ENCODE measurements at places on chromosomes 2 and 18.

GRCh38 chr2:61762292-61762691 lies 91.6 kb downstream of the FAM161A start:
- no peak for DNase-seq

DNA sequence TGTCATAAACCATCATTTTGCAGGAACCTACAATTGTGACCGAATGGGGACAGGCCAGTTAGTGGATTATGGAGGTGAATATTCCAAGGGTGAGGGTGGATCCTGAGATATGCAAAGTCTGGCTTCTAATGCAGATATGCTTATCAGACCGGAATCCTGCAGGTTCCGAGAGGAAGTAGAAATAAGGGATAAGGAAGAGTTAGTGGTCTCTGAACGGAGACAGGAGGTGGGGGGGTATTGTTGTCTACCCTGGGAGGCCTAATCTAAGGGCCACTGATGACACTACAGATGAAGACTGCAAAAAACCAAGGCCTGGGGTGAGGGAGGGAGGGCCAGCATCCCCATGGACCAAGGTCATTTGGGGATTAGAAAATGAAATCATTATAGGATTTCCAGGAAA lies 67.7 kb upstream of the GATA6 start:
- DNase-seq: no peak

GRCh38 chr18:42418121-42418520 lies 463.1 kb downstream of the PIK3C3 start:
- no peak for DNase-seq

DNA sequence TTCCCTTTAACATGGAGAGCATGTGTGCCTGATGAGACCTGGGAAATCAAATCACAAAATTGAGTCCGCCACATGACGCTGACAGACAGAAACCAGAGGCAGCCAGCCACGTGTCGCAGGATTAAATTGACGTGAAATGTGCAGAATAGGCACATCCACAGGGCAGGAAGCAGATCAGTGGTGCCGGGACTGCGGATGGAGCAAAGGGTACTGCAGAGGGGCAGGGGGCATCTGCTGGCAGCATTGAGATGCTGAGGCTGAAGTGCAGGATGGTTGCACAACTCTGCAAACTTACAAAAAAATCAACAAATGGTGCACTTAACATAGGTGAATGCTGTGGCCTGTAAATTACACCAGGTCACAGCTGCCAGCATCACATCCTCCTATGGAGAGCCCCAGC lies 48.2 kb upstream of the TUBA3E start:
- DNase-seq: no peak

- DNase-seq: no peak
These were observed 9.4 kb upstream of the AGFG1 start for GRCh38 chr2:227462462-227462951.

DNA sequence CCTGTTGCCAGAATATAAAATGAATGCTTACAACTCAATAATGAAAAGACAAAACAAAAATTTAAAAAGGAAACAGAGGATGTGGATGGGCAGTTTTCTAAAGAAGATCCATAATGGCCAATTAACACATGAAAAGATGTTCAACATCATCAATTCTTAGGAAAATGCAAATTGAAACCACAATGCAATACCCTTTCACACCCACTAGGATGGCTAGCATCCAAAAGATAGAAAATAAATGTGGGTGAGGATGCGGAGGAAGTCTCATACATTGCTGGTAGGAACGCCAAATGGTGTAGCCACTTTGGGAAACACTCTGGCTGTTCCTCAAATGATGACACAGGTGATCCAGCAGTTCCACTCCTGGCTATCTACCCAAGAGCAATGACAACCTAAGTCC lies 130.5 kb downstream of the TNS1 start:
- no peak for DNase-seq

GRCh38 chr2:25700221-25700660 lies 26.9 kb upstream of the DTNB start:
- no peak for DNase-seq

- peak; percentile 18 for DNase-seq
These were observed 17.2 kb upstream of the KCNG2 start for GRCh38 chr18:79780547-79780946.

GRCh38 chr2:113156278-113157117 lies 17.3 kb upstream of the PSD4 start:
- peak; percentile 50 for DNase-seq

DNA sequence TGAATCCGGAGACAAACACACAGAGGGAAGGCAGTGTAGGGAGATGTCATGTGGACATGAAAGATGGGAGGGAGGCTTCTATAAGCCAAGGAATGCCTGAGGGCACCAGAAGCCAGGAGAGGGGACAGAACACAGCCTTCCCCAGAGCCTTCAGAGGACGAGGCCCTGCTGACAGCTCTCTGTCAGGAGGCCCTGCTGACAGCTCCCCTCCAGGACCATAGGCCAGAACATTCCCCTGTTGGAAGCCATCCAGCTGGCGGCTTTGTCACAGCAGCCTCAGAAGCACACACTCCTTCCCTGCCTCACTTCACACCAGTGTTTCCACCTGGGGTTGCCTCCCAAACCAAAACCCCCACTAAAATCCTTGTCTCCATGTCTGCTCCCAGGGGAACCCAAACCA lies 171.3 kb upstream of the ID2 start:
- DNase-seq: no peak

GRCh38 chr2:64522843-64523428 lies 1.2 kb upstream of the AFTPH start:
- DNase-seq: peak; percentile 68

DNA sequence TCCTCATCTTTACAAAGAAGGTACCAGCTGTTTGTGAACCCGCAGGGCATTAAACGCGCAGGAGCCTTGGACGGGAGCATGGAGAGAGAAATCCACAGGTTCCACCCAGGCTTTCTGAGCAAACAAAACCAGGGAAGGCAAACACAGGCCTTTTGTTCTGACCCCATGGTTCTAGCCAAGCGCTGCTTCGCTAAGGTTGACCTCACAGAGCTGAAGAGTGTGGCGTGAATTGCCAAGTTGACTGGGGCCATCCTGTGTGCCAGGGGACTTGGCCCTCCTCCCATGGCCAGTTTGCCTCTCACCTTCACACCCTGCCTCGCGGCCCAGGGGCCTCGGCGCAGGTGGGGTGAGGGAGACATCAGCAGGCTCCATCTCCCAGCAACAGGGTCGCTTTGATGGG lies 74.1 kb downstream of the VAPA start:
- DNase-seq: no peak

DNA sequence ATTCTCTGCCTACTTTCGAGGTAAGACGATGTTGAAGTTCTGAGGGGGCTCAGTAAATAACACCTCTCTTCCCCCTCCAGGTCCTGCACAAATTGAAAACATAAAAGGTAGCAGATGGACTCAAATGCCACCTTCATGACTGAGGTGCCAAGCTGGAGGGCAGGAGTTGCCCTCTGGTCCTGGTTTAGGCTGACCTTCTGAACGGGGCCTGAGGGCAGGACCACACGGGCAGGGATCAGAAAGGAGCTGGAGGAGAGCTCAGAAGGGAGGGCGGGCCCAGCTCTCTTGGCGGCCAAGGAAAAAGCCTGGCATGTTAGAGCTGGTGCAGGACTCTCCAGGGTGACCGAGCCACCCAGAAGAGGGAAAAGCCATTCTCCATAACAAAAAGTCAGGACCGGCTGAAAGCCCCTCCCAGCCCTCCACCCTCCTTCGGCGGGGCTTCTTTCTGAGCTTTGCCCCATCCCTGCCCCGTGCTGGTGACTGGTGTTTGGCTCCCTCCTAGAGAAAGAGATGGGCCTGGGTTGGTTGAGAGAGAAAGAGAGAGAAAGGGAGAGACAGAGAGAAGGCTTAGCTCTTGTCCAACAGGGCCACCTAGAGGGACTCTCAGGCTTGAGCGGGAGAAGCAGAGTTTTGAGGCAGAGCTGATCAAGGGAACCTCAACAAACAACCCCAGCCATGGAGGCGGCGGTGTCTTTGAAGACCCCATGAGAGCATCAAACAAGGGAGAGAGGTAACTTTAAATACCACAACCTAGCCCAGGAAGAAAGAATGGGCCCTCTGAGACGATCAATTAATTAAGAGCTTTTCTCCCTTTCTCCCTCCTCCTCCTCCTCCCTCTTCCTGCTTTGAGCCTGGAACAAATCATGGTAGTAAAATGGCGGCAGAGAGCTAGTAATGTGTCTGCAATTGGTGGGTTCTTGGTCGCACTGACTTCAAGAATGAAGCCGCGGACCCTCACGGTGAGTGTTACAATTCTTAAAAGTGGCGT lies 50.8 kb downstream of the WIPF1 start:
- DNase-seq: no peak

DNA sequence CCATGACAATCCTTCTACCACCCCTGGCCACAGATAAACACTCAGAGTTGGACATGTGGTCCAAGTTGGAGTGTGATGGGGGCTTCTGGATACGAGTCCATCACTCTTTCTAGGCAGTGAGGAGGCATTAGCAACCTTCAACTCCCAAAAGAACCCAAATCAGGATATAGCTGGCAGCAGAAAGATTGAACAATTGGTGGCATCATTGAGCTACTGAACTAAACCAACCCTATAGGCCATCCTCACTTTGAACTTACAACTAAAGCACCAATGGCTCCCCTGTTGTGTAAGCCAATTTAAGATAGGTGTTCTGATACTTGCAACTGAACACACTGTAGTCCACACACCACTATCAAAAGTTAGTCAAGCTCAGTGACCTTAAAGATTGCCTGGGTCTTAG lies 24.0 kb upstream of the MARCO start:
- DNase-seq: no peak

DNA sequence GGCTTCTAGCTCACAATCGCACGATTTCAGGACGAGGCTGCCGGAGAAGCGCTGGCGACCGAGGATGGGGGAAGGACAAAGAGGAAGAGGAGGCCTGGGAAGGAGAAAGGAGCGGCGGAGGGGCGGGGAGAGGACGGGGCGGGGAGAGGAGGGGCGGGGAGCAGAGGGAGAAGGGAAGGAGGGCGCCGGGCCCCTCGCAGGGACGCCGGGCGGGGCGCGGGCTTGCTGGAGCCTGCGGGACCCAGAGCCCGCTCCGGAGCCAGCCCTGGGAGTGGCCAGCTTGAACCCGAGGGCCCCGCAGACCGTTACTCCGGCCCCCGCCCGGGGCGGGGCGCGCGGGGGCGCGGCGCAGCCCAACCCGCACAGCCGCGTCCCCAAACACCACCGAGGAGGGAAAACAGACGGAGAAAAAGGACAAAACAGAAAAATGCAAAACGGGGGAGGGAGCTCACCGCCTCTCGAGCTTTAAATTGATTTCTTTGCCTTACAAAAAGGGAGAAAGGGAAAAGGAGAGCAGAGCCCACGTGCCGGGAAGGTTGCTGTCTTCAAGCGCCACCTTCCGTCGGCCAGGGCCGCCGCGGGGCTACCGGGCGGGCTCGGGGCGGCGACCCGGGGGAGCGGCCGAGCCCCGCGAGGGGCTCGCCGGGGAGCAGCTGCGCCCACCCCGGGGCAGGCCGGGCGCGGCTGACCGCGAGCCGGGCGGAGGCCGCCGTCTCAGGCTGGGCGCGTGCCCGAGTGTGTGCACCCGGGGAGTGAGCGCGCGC lies 781 bp upstream of the SOX11 start:
- DNase-seq: no peak

DNA sequence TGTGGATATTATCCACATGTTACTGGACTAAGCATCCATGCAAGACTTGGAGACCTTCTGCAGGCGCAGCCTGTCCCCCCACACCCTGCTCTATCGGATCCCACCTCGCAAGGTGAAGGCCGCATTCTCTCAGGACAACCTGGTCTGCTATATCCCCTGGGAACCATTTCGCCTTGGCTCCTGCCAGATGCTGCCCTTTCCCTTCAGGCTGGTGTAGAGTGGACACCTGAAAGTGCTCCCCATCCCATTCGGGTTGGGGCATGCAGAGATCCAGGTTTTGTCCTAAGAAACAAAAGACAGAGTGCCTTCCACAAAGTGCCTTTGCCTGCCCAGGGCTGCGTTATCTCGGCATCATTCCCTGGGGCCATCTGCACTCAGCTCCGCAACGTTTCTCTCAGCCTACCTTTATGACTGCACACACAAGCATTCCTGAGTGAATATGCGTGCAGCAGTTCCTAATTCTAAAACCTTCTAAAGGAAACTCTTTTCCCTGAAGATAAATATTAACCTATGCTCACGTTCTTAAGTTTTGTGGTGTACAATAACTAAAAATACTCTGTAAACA lies 20.5 kb downstream of the FHL2 start:
- DNase-seq: no peak

DNA sequence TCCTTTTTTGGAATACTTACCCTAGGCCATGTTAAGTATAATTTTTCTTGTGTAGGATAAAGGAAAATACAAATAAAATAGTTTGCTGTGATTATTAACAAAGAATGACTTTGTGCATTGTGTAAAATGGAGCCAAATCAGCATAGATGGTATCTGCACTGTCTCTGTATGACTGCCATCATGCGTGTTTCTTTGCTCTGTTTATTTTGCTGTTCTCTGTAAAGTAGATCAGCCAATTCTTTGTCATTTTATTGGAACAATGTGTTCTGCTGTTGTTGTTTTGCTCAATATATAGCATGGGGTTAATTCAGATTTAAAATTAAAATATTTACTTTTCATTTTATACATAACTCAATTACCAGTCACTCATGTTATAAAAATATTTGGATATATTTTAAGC lies 181.3 kb upstream of the UBE2E3 start:
- no peak for DNase-seq

DNA sequence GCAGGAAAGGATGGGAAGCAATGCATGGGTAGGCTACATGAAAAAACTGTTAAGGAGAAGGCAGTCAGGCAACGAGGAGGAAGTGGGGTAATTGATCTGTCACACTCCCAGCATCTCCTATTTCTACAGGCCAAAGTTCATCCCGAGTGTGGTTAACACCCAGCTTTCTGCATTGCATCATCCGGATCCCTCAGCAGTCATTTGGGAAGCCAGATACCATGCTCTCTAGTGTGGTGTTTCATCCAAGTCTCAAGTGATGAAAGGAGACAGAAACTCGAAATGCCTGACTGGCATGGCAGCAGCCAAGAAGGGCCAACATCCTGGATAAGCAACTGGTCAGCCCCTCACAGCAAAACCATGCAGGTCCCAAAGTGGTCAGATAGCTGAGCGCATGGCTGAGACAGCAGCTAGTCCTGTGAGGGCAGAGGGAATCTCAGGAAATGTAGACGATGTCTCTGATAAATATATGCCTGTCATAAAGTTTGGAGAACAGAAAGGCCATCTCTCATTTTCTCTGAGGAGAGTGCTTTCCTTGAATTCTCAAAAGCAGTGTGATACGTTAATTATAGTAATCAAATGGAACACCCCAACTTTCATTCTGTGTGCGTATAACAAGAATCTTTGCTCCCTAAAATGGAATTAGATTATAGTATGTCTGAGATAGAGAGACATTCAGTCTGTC lies 24.8 kb upstream of the HNRNPA3 start:
- no peak for DNase-seq

DNA sequence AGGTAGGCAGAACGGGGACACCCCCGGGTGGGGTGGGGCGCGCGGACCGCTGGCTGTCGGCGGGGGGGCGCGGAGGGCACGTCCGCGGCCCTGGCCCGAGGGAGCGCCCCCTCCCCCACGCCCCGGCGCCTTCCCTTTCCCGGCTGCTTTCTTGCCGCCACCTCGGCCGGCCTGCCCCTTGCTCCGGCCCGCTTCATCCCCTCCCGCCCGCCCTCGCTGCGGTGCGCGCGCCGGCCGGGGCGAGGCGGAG lies 443 bp downstream of the VAPA start:
- no peak for DNase-seq

- no peak for DNase-seq
These were observed 196.0 kb upstream of the VRK2 start for GRCh38 chr2:57850415-57851130.
